ENCODE measurements at places on chromosomes 1 and 21. TPM values are rescaled to one million over a fixed set of nuclear protein-coding genes. Genes with fewer than 3 reads are reported as not detected.

TNNI3K gene
- not detected for total RNA-seq

PTGS2 gene
- 69.3 TPM for total RNA-seq

DCST1 gene
- total RNA-seq, result not detected

MROH7 gene
- 0.51 TPM for total RNA-seq

LMX1A gene
- total RNA-seq, result not detected

ADAMTS5 gene
- 9.6 TPM for total RNA-seq

CASZ1 gene
- under 0.01 TPM for total RNA-seq

TPTE gene
- not detected for total RNA-seq

SPRR2A gene
- total RNA-seq, result not detected

DNMT3L gene
- total RNA-seq, result not detected

Measured in GM23248 (cell line).